G401 (cell line): ENCODE measurements at places on chromosomes 7 and 10.

GRCh38 chr10:76453997-76454396 lies 1022.6 kb downstream of the LRMDA start:
- DNase-seq: no peak

DNA sequence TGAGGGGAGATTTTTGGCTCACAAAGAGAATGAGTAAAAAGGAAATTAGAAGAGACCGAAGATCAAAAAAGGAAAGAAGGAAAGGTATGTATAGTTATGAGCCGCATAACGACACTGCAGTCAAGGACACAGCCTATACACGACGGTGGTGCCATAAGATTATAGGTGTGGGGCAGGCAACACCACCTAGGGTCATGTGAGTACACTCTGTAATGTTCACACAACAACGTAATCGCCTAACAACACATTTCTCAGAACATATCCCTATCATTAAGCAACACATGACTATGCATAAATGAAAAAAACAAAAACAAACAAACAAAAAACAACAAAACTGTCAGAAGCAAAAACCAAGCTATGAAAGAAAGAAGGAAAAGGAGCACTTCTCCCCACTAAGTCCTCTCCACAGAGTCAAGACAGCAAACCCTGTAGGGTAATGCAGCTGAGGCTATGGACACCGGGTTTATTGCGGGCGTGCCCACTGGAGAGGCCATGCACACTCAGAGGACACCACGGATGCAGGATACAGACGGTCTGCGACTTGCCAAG lies 45.1 kb downstream of the PIP4K2A start:
- no peak for DNase-seq

- no peak for DNase-seq
Measured at GRCh38 chr10:42830237-42830636, 47.6 kb downstream of the BMS1 start.

GRCh38 chr7:119842337-119842736 lies 430.6 kb upstream of the KCND2 start:
- no peak for DNase-seq

DNA sequence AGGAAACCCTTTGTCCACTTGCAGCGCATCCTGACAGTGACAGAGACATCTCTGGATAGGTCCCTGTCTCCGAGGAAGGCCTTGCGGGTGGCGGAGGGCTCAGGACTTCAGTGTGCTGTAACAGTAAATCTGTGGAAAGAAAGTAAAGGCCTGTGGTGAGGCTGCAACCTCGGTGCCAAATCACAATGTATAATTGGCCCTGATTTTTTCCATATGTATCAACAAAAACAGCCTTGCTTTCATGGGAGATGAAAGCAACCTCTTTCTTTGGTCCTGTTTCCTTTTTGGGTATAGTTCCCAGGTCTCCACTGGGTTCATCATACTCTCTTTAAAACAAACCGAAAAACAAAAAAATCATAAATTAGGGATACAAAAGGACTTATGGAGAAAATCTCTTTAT lies 110.9 kb upstream of the BMPER start:
- no peak for DNase-seq
